Umbilical cord (tissue), 2 donors: ENCODE measurements at places on chromosomes 11 and 22.
A peak's percentile ranks its signal among the peaks of the same experiment; 100 is the strongest.

DNA sequence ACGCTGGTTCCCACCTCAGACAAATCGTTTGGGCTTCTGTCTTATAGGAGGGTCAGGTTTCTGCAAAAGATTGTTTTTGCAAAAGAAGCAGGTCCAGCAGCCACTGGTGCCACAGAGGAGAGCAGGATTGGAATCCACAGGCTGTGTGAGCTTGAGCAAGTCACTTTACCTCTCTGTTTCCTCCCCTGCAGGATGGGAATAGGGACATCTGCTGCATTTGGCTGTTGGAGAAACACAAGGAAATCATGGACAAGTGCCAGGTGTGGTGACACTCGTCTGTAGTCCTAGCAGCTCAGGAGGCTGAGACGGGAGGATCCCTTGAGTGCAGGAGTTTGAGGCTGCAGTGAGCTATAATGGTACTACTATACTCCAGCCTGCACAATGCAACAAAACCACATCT, 422.6 kb downstream of the MN1 start:
- DNase-seq = no peak

GRCh38 chr11:67466367-67466766, 2.7 kb downstream of the TMEM134 start:
- DNase-seq = no peak

DNA sequence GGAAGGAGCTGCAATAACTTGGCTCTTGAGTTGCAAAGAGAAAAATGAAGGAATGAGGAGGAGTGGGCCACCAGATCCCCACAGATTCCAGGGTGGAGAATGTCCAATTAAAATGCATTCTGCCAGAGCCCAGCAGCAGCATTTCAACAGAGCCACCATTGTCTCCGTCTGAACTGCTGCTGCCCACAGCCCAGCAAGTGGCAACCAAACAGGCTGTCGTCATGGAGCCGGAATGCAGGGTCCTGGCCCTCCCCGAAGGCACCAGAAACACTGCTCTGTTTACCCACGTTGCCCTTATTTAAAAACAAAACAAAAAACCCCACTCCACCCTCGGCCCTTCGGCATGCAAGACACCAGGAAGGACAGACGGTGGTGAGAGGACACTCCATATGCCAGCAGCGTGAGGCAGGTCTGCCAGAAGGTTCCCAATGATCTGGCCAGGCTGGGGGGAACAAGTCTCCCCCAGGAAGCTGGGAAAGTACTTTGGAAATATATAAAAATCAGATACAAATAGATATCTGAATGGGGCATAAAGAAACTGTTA, 32.5 kb downstream of the PLEKHA7 start:
- no peak for DNase-seq

DNA sequence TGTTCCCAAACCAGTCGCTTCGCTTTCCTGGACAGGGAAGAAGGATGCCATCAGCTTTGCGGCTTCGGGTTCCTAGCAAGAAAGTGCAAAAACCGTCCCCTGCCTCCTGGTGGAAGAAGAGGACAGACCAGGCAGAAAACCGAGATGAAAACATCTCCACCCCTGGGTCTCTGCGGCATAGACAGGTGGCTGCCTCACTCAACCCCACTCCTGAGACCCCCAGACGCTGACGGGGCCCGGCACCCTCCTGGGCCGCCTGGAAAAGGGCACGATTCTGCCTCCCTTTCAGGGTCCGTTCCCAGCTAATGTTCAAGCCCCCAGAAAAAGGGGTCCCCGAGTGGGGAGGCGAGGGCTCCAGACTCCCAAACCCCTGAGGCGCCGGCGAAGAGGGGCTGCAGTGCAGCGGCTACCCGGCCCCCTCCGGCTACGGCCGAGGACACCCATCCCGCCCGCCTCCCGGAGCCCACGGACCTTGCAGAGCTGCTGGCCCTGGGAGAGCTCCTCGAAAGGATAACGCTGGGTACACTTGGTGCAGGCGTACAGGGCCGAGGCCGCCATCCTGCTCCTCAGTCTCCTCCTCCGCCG, 569 bp downstream of the FAM76B start:
- peak; percentile 57 for DNase-seq

DNA sequence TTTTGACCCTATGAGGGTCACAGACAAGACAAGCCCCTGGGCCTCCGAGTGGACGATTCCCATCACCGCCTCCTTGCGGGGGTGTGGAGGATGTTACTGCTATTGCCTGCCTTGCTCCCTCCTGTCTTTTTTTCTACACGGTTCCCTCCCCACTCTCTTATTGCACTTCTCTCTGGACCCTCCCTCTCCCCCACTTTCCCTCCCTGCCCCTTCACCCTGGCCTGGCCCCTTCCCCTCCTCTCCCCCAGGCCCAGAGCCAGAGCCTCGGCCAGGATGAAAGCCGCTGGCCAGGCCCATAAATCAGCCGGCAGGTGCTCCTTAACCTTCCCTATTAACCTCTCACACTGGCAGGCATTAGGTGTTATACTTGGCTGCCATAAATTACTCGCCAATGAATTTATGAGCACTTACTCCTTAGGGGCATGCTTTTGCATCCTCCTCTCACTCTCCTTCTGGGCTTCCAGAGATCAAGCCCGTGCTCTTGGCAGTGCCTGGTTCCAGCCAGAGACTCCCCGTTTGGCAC, 18.3 kb upstream of the ALX4 start:
- no peak for DNase-seq

DNA sequence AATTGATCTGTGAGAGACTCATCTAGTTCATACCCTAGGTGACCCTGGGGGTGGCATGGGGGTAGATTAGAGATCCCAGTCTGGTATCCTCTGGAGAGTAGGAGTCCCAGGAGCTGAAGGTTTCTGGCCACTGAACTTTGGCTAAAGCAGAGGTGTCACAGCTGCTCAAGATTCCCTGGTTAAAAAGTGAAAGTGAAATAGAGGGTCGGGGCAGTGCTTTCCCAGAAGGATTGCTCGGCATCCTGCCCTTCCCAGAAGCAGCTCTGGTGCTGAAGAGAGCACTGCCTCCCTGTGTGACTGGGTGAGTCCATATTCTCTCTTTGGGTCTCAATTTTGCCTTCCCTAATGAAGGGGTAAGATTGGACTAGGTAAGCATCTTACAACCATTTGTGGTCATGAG, 653 bp downstream of the IL18BP start:
- DNase-seq = no peak

- DNase-seq = no peak
Measured at GRCh38 chr11:1781593-1781975, 17.9 kb upstream of the CTSD start.

GRCh38 chr22:46415776-46416519, 80.4 kb downstream of the TRMU start:
- no peak for DNase-seq

GRCh38 chr22:48438096-48438495, 1389.6 kb downstream of the BRD1 start:
- DNase-seq = no peak

DNA sequence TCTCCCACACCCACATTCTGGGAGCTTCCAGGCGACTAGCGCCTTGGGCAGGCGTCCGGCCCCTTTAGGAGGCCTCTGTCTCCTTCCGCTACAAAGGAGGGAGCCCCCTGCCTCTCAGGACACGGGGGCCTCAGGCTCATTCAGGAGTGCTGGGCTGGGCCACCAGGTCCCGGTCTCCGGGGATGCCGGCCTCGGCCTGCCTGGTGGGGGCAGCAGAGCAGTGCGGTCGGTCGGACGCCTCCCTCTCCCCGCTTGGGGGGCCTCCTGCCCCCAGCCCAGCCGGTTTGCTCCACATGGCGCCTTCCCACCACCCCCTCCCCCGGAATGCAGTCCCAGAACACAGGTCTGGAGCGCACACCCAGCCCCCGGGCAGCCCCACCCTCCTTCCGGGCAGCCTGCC, 21.9 kb downstream of the MRPL23 start:
- DNase-seq = no peak

DNA sequence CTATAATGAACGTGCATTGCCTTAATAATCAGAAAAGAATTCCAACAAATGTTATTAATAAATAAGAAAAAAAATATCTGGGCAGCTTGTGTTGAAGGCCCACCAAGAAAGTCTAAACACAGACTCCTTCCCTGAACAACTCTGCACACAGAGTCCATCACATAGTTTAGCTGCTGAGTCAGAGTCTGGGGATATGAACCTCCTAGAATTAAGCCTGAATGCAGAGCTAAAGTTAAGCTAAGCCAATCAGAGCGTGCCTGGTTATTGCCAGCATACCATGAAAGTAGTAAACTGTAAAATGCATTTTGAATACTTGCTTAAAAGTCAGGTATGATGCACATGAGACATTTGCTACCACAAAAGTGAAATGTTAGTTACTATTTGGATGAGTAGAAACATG, 25.6 kb upstream of the TENM4 start:
- peak; percentile 93 for DNase-seq

DNA sequence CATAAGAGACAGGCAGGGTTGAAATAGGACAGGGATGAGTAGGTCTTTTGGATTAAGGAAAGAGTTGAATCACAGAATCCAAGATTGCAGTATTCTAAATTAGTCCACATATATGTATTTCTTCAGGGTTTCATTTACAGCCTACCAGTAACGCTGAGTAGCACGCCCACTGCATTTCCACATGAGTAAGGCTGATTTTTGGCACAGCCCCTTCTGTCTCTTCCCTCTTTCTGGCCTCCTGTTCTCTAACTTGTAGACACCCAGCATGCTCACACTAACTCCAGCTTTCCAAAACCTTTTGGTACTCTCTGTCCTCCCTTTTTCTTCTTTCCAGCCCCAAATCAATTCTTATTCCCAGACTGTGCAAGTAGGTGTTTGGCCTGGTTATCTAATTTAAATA, 3.7 kb upstream of the SIK2 start:
- peak; percentile 91 for DNase-seq

DNA sequence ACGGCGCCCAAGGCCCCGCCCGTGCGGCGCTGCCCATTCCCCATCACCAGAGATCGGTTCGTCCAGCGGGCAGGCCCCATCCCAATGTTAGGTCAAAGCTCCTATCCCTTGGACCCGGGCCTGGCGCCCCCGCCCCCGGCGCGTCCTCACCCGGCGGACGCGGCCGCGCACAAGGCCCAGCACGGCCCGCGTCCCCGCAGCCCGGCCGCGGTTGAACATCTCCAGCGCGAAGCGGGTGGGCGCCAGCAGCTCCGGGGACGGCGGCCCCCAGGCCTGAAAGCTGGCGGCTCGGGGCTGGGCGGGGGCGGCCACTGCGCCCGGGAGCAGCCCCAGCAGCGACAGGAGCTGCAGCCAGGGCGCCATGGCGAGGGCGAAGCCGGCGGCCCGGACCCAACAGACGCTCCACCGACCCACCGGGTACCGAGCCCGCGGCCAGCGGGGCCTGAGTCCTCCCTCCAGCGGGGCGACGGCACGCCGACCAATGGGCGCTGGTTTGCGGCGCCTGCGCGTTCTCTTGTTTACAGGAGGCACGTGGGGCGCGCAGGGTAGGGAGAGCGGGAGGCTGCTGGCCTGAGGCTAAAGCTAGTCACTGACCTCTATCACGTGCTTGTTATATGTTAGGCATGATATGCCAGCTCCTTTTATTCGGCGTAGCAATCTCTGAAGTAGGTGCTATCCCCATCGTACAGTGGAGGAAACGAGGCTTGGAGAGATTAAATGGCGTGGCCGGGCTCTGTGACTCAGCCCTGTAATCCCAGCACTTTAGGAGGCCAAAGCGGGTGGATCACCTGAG, at the start of gene CTSF:
CTSF (minus strand) TSS at position 483 of the 793 bp plus-strand sequence; CDS start at position 363, 120 bp downstream.
- DNase-seq = peak; percentile 78

DNA sequence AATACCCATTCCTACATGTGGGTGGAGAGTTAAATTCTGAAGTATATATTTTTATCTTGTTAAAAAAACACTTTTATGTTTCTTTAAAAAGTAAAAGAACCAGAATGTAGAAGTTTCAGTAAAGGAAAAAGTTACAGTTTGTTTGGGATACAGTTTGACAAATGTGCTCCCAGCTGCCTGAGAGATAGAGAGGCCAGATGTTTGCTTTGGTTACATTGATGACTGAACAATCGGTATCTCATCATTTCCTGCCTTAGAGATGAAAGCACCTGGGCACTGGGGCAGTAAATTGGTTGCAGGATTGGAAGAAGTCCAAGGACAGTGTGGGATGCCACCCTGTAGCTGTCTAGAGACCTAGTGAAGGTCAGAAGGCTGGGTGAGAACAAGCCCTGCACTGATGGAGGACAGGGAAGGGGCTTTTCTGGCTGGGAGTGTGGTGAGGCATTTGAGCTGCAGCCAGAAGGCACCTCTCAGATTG, 16.6 kb downstream of the MED15 start:
- DNase-seq = no peak

- DNase-seq = no peak
Measured at GRCh38 chr11:116336540-116336939, 436.2 kb downstream of the BUD13 start.
